Effector memory CD8-positive, alpha-beta T cell (primary cell): ENCODE measurements at places on chromosomes 2 and 18.

GRCh38 chr18:25097057-25097456, 254.9 kb downstream of the ZNF521 start:
- DNase-seq: no peak

GRCh38 chr2:143175438-143175837, 46.2 kb downstream of the ARHGAP15 start:
- DNase-seq: no peak

DNA sequence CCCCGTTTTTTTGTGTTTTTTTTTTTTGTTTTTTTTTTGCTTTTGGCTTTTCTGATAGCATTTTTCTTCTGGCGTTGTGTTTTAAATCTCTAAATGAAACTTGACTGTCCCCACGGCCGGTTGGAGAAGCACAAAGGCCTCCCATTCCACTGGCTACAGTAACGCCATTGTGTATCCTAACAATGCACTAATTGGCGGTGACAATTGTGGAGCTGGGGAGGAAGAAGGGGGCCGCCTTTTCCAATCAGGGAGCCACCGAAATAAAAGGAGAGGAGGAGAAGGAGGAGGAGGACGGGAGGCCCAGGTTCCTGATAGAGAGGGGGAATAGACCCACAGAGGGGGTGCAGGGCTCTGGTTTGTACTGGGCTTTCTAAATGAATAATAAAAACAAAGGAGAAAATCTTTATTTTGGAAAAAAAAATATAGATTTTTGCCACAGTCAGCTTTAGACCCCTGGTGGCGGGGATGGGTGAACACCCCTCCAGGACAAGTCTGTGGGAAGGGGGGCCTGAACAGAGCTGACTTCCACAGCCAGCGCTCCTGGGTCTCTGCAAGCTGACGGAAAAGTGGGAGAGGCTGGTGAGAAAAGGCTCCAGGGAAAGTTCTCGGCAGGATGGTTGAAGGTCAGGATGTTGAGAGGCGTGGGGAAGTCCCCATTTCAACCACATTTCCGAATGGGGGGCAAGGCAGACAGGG, 43.7 kb upstream of the FZD5 start:
- no peak for DNase-seq

GRCh38 chr18:54263904-54264336, 5.4 kb upstream of the POLI start:
- no peak for DNase-seq

DNA sequence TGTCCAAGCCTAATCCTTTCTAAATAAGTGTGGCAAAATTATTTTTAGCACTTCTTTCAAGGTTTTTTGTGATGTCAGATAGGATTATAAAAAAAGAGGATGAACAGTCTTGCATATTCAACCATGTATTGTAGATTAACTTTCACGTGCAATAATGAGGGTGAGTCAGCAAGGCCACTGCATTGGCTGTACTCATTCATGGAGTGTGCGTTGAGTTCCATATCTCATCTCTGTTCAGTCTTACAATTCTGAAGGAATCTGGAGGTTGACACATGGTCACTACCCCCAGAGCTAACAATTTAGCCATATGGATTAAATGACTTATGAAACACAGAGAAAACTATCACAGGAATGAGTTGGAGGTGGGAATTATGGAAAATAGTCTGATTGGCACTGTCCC, 810.5 kb downstream of the SLC4A3 start:
- DNase-seq: no peak

GRCh38 chr2:65429786-65430602, 2.4 kb downstream of the SPRED2 start:
- DNase-seq: no peak

- no peak for DNase-seq
These were observed 65.4 kb downstream of the DIS3L2 start for GRCh38 chr2:232026910-232027309.

DNA sequence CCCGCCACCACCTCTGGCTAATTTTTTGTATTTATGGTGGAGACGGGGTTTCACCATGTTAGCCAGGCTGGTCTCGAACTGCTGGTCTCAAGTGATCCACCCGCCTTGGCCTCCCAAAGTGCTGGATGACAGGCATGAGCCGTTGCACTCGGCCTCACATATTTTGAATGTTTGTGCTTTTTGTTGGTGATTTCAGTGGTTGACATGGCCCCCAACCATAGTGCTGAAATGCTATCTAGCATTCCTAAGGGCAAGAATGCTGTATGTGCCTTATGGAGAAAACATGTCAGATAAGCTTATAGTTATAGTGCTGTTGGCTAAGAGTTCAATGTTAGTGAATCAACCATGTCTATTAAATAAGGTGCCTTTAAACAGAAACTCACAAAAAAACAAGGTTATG, 8.9 kb downstream of the ZAP70 start:
- DNase-seq: no peak

GRCh38 chr2:98753801-98754200, 22.9 kb upstream of the MGAT4A start:
- DNase-seq: no peak

DNA sequence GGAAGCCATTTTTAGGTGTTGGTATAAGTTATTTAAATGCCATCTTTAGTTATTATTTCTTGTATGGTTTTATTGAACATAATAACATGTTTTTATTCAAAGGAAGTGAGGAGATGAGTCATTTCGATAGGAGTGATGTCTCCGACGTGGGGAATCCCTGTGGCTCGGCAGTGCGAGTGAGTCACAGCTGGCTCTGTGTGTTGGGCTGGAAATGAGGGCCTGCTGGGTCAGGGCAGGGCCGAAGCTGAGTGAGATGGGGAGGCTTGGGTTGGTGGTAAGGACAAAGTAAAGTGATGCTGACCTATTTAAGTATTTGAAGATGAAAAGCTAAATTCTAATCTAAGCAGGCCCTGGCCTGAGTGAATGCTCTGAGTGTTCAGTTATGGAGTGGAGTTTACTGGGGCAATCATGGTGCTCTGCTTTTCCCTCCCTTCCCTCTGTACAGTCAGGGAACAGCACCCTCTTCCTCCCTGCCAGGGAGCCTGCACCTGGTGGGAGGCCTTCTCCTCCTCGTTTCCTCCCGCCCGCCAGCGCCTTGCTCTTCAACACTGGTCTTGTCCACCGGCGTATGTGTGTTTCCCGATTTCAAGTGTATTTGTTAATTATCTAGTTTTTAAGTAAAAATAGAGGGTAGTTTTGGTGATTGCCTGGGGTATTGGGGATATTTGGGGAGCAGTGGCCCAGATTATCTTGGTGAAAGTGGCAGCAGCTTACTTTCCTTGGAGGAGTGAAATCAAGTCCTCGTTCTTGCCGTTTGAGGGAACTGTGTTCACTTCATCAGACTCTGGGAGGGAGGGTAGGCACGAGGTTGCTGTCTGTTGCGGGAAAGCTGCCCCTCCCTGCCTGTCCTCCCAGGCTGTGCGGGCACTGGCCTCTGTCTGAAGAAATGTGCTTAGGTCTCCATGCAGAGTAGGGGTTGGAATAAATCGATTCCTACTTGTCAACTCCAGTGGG, 157.0 kb downstream of the LDLRAD4 start:
- DNase-seq: no peak

GRCh38 chr2:100615886-100616285, 53.1 kb downstream of the PDCL3 start:
- DNase-seq: no peak

DNA sequence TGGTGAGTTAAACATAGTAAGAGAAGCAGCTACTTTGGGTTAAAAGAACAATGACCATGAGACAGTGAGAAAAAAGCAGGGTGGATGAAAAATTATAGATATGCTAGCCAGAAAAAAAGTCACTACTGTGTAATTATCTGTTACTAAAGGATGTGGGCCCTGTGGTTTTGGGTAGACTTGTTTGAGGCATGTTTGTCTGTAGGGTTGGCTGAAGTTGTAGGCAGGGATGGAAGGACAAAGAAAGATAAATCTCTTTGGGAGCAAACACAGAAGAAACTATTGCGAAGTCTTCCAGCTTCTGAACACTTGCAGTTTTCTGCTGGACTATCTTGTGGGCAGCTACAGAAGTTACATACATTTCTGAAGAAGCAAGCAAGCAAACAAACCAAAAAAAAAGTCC, 28.2 kb downstream of the RND3 start:
- DNase-seq: no peak

DNA sequence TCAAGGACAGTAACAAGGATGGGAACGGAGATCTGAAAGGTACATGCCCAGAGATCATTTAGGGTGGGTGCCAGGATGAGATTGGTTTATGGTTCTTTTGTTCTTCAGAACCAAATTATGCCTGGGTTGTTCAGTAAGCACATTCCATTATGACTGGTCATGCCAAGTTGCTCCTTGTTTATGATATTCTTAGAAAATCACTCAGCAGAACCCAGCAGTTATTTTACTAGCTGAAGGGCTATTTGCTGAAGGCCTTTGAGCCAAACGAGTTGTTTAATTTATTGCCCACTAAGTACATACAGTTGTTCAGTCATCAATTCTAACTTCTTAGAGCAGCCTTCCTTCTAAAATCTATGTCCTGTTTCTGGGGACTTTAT, 635 bp downstream of the SLC3A1 start:
- no peak for DNase-seq

DNA sequence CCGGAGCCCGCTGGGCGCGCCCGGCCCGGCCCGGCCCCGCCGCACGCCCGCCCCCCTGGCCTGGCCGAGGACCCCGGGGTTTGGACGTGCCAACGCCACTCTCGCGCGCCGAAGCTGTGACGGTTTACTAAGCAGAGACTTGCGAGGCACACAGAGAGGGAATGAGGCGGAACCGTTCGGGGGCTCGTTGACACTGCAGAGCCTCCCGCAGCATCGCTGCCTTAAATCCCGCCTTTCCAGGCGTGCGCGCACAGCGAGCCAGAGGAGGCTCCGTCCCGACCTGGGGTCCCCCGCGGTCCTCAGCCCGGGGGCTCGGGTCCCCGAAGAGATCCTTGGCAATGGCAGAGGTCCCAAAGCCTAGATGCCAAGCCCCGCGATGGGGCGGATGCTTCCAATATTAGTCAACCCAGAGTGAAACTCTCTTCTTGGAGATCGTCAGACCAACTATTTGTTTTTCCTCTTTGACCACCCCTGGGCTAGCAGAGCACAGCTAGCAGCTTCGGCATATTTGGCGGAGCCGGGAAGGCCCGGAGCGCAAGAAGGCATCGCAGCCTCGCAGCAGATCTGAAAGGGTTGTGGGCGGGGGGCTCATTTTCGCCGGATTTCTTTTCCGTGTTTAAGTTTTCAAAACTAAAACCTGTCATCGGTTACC, at the start of gene ZNF385B:
TSS of gene ZNF385B (minus strand) at position 197 of the 652 bp plus-strand sequence.
- no peak for DNase-seq

GRCh38 chr2:4715065-4715464, 977.1 kb upstream of the SOX11 start:
- no peak for DNase-seq

DNA sequence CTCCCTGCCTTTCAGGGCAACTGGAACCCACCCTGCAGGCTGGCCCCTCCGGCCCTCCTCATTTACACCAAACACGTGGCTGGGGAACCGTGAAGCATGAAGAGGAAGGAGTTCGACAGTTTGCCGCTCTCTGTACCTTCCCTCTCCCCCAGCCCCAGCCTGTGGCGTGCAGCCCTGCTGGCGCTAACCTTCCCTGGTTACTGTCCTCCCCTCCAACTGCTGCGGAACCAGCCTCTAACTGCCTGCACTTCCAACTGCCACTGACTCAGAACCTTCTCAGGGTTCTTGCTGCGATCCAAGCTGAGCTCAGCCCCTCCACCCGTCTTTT, 19.2 kb upstream of the GNAL start:
- no peak for DNase-seq

DNA sequence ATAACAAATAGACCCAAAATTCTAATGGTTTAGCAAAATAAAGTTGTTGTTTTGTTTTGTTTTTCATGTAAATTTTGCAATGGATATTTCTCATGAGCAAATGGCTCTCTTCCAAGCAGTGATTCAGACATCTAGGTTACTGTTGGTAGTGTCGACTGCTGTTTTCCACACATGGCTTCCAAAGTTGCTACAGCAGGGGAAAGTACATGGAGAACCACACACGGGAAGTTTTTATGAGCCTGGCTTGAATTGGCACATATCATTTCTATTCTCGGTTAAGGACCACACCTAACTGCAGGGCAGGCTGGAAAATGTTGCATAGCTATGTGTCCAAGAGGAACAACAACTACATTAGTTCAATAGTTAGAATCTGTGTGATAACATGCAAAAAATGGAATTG, 262.1 kb downstream of the GALNT13 start:
- no peak for DNase-seq

GRCh38 chr2:236562434-236562833, 7.2 kb upstream of the ACKR3 start:
- DNase-seq: no peak

- no peak for DNase-seq
These were observed 30.8 kb upstream of the LRRTM4 start for GRCh38 chr2:77552956-77553355.

- no peak for DNase-seq
These were observed 190.2 kb downstream of the IKZF2 start for GRCh38 chr2:212961255-212961654.

- no peak for DNase-seq
These were observed 21.4 kb upstream of the EML4 start for GRCh38 chr2:42147641-42148274.

DNA sequence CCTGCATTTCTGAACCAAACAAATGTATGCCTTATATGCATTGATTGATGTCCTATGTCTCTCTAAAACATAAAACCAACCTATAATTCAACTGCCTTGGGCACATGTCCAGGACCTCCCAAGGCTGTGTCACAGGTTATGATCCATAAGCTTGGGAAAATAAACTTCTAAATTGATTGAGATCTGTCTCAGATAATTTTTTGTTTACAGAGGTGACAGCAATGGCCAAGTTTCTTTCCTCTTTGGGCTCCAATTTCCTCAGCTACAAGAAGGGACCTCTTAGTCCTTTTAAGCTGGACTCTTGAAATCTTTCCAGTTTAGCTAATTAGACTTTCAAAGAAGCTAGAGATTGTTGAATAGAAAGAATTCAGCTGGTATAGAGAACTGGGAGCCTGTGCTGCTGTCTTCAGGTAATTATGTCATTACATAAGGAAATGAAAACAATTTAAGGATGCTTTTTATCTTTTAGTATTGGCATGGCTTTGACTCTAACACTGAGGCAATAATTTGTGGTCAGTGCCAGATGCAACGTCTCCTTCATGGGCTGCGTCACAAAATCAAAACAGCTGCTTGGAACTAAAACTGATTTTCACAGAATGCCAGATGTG, 412.1 kb upstream of the TRIB2 start:
- no peak for DNase-seq

GRCh38 chr2:218406949-218407618, 7.4 kb downstream of the CTDSP1 start:
- peak; percentile 61 for DNase-seq

GRCh38 chr2:25194576-25195122, 26.3 kb upstream of the POMC start:
- DNase-seq: no peak

GRCh38 chr2:24830351-24830750, 37.1 kb downstream of the CENPO start:
- DNase-seq: no peak

DNA sequence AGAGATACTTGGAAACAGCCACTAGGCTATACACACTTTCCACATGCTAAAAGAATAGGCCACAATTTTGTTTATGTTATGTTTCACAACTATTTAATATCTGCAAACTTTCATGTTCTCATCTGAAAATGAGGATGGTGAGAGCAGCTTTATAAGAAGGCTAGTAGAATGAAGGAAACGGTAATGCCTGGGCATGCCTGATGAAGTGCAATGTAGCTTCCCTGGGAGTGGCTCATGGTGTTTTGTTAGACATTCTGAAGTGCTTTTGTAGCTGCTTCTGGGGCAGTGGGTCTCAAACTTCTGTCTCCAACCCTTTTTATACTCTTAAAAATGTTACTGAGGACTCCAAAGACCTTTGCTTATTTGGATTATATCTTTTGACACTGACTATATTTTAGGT, 193.3 kb upstream of the VWC2L start:
- no peak for DNase-seq
